ENCODE measurements at places on chromosomes 13 and 19.

GRCh38 chr13:44951184-44951583, 38.1 kb downstream of the NUFIP1 start:
- no peak for DNase-seq

GRCh38 chr13:26590951-26591350, 33.5 kb downstream of the WASF3 start:
- DNase-seq, result no peak

DNA sequence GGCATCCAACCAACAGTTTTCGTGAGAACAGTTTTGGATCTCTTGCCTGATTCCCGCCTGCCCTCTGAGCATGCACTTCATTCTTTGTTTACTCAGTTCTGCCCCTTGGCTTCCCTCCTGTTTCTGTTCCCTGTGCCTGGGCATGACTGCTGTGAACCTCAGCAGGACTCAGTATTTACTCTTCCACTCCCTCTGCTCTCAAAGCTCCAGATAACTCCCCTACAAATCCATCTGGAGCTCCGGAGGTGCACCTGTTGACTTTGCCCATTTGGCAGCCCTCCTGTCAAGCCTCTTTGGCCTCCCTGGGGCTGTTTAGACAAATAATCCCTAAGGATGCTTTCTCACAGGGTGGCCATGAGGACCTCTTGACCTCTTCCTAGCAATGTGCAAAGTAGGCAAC, 34.2 kb upstream of the ARGLU1 start:
- DNase-seq, result no peak

DNA sequence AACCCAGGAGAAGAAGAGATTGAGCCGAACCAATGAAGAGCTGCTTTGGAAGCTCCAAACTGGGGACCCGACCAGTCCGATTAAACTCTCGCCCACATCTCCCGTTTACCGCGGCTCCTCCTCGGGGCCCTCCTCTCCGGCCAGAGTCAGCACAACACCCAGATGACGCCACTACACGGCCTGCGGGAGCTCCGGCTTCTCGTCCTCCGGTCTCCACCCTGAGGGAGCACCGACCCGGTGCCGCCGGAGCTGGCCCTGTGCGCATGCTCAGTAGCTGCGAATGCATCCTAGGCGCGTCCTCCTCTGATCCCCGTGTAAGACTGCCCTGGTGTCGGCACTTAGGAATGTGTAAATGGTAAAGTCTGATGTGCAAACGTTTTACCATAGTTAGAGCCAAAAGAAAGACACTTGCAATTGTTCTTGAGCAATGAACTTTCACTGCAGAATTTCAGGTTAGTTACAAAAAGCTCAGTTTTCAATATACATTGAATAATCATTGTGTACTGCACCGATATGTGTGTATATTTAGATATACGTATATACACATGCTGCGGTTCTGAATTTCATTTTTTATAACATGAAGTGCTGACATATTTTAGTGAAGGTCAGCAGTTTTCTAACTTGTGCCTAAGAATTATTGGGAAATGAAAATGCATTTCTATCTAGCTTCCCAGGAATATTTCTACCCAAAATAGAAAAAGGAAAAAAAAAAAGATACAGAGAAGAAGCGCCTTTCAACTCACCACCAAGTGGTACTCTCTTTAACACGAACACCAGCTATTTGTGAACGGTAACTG, 92.2 kb downstream of the SLC7A1 start:
- no peak for DNase-seq

- no peak for DNase-seq
Measured at GRCh38 chr19:18991006-18991405, 42.3 kb downstream of the SUGP2 start.

- DNase-seq, result no peak
Measured at GRCh38 chr19:43811837-43812236, 9.6 kb upstream of the LYPD5 start.

GRCh38 chr13:35675651-35676050, 199.2 kb upstream of the MAB21L1 start:
- no peak for DNase-seq

DNA sequence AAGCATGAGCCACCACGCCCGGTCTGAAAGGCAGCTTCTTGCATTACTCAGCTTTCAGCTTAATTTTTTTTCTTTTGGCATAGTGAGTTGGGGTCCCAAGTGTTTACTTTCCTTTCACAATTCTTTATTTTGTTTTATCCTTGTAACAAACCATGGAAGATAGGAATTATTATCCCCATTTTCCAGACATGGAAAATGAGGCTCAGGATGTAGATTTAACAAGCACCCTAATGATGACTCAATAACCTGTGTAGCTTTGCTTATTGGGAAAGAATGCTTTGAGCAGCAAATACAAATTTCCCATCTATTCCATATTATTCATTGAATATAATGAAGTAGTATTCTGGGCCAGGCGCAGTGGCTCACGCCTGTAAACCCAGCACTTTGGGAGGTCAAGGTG, 13.5 kb upstream of the COG3 start:
- DNase-seq, result no peak

DNA sequence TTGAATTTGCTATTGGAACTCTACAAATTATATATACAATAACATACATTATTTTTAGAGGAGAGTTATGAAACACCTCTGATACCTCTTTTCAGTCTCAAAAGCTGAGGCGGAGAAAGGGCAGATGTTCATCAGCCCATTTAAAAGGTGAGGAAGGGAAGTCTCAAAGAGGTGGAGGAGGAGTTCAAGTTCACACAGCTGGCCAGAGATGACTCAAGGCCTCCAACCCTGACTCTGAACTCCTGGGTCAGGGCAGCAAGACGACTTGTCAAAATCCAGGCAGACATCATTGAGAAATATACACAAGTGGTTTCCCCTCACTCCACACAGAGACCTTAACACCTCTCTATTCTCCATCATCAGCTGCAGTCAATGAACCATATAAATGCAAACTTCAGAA, 2.1 kb downstream of the SIAH3 start:
- DNase-seq, result no peak

GRCh38 chr13:77916488-77916887, 2.1 kb downstream of the EDNRB start:
- DNase-seq, result no peak

DNA sequence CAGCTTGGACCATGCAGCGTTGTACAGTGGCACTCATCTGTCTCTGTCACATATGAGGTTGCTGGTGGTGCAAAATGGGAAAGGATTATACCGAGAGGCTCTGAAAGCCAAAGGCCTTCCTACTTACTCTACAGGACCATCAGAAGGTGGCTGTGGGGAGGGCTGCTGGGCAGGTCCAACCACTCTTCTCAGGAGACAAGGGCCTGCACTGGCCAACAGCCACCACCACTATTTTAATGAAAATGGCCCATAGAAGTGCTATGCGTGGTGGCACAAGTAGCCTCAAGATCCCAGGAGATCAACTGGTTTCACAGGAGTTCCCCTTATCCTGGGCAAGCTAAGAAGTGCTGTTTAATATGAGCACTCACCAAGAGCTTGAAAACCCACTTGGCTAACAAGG, 52.3 kb downstream of the MRPL57 start:
- no peak for DNase-seq

DNA sequence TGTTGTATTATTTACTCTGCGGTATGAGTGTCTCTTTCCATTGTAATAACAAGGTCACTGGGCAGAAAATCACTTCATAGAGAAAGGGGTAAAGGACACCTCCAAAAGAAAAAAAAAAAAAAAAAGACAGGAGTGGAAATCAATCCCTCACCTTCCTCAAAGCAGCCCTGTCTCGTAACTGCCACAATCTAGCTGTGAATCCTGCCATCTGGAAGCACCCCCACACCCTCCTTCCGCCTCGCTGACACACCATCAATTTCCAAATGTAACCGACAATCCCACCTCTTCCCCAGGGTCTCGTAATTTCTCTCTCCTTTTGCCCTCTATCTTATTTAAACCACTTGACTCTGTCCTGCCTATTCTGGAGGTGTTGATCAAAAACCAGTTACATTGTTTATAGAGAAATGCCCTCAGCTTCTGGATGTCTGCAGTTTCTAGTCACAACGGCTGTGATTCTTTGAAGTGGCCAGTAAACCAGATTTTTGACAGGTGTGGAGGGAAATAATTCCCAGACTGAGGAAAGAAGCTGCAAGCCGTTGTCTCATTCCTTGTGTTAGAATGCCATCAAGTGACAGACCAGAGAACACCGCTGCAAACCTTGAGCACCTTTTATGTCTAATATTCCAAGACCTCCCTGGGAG, 9.1 kb upstream of the POP4 start:
- DNase-seq, result no peak

DNA sequence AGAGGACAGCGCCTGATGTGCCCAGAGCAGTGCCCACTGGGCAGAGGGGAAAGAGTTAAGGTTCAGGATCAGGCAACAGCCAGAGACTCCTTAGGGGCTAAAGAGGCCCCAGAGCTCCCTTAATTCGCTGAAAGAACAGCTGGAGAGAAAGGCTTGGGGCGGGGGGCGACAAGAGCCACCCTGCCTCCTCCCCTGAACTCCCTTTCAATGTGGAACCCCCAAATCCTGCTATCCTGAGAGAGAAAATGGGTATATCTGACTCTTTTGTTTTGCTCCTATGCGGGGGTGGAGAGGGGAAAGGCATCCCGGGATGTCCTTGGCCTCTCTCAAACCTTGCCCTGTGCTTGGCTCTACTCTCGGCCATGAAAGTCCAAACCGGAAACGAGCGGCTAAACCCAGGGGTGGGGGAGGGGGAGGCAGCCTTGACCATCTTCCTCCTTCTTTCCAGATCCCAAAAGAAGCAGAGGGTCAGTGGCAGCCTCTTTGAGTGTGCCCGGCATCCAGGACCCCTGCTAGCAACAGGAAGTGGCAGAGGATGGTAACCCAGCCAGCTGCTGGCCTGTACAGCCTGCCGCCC, 4.7 kb downstream of the PRKACA start:
- DNase-seq, result no peak

DNA sequence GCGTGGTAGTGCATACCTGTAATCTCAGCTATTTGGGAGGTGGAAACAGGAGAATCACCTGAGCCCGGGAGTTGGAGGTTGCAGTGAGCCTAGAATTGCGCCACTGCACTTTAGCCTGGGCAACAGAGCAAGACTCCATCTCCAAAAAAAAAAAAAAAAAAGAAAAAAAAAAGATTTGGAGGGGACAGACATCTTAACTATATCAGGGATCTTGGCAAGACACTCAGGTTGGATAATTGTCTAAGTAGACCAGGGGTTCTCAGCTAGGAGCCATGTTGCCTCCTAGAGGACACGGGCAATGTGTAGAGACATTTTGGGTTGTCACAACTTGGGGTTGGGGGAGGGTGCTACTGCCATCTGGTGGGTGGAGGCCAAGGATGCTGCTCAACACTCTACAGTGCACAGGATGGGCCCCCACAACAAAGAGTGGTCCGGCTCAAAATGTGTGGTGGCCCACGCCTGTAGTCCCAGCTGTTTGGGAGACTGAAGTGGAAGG, 1.9 kb upstream of the ZNF580 start:
- no peak for DNase-seq

DNA sequence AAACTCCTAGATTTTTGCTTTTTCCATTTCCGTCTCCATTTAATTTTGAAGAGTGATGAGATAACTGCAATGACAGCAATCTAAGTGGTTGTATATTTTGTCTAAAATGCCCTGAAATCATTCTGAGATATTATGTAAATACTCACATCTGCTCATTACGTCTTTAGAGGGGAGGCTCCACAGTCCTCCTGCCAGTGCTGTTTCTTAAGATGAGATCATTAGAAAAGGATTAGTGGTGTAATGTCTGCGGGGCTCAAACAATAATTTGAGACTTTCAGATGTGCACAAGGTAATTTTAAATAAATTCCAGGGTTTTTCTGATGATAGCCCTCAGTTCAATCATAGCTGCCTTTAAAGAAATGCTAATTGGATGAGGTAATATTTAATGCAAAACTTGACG, 437.9 kb downstream of the FOXO1 start:
- no peak for DNase-seq

DNA sequence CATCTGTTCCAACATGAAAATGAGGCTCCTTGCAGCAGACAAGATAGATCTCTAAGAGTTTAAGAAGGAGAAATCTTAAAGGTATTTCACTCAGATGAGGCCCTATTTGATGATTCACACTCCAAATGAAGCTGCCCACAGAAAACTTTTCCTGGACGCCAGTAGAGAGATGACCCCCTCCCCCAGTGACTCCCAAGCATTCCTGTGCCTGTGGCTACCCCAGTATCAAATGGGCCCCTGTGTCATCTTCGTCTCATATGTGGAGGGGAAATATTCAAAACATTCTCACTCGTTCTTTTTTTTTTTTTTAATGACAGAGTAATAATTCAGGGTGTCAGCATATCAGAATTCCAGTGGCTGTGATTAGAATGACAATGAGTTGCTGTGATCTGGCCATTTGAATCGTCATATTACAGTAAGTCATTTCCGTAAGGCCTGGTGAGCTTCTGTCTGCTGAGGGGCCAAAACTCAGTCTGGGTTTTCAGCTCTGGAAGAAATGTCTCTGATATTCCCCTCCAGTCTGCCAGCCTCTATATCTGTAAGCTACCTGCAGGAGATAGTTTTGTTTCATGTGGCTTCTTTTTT, 194.7 kb downstream of the URI1 start:
- no peak for DNase-seq

DNA sequence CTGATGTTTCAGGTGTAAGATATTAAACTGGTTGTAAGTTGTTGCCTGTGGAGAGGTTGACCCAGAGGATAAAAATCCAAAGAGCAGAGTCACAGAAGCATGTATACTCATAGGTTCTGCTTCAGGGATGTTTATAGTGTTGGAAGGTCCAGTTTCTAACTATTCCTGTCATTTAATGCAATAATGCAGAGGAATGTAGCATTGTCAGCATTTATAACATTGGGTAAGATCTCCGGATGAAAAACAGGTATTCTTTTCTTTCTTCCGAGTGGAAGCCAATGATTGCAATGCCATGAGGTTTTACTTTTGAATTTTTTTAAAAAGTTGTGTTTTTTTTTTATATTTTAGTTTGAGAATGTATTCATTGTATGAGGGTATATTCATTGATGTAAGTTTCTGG, 771.0 kb downstream of the PCDH9 start:
- DNase-seq, result no peak

DNA sequence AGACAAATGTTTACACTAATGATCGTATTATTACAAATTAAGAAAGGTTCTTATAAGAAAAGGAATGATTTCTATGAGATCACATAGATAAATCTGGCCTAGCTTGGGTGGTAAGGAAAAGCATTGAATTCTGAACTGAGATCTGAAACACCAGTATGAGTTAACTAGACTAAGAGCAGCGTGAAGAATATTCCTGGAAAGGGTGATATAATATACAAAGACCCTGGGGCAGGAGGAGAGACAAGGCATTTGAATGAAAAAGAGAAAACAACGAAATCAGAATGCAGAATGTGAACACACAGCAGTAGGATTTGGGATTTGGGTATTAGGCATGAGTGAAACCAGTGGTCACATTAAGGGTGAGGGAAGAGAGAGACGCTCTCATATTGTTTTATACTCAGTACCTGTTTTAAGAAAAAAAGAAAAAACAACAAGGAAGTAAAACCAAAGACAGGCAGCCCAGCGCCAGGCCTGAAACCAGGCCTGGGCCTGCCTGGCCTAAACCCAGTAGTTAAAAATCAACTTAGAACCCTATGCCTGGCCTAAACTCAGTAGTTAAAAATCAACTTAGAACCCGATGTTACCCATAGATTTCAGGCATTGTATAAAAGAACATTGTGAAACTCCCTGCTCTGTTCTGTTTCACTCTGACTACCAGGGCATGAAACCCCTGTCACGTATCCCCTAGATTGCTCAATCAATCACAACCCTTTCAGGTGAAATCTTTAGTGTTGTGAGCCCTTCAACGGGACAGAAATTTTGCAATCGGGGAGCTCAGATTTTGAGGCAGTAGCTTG, 287.1 kb downstream of the ITGBL1 start:
- DNase-seq, result no peak

GRCh38 chr19:47435196-47435595, 15.9 kb upstream of the MEIS3 start:
- DNase-seq, result no peak
